ENCODE measurements at places on chromosomes 12 and 14. TPM values are rescaled to one million over a fixed set of nuclear protein-coding genes. Genes with fewer than 3 reads are reported as not detected.

- no peak for DNase-seq
Measured at GRCh38 chr14:60790850-60791249, 56.3 kb downstream of the MNAT1 start.

- no peak for DNase-seq
Measured at GRCh38 chr14:95088665-95089064, 68.7 kb downstream of the DICER1 start.

DNA sequence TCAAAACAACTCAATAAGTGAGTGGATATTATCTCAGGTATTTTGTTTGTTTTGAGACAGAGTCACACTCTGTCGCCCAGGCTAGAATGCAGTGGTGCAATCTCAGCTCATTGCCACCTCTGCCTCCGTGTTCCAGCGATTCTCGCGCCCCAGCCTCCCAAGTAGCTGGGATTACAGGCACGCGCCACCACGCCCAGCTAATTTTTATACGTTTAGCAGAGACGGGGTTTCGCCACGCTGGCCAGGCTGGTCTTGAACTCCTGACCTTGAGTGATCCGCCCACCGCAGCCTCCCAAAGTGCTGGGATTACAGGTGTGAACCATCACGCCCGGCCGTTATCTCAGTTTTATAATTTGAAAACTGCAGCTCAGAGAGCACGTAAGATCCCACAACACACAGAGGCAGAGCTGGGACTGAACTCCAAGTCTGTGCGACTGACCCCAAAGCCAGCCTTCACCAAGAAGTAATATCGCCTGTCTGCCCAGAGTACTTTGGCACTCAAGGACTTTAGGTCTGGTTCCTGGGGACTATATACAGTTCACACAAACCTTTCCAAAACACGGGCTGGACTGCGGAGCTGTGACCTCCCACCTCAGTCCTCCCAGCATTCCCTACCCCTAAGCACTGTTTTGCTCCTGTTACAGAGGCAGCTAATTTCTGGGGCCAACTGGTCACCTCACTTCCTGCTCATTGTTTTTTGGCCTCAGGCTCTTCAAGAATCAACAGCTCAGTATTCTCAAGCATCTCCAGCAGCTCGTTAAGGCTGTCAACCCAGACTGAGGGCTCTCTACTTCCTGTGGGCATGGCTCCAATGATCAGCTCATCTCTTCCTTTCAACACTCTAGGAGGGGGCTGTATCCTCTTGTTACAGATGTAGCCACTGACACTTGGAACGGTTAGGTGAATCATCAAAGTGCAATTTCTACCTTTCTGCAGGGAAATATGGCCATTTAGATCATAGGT is 22.5 kb downstream of the TESC start:
- DNase-seq, result no peak

DNA sequence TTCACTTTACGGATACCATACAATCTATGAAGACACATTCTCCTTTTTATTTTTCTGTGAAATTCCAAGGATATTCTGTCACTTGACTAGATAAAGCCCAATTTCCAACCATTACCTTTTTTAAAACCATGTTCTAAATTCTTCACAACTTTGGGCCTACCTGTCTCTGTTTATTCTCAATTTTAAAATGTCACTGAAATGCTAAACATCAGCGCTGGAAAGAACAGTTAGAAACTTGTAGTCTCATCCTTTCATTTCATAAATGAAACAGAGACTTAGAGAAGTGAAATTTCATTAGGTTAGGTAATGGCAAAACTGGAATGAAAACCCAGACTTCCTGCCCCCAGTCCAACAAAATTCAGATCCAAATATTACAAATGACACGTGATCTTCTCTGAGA is 396.2 kb downstream of the CCDC91 start:
- DNase-seq, result no peak

GRCh38 chr14:90892970-90893369 is 76.7 kb upstream of the TTC7B start:
- DNase-seq, result no peak

The ZDHHC22 gene
- under 0.01 TPM for total RNA-seq

The CLEC14A gene
- not detected for total RNA-seq

The KRT77 gene
- not detected for total RNA-seq

Measured in LHCN-M2 (cell line).